Motor neuron (in vitro differentiated cells): ENCODE measurements at places on chromosomes 6 and 20.
A peak's percentile ranks its signal among the peaks of the same experiment; 100 is the strongest.

DNA sequence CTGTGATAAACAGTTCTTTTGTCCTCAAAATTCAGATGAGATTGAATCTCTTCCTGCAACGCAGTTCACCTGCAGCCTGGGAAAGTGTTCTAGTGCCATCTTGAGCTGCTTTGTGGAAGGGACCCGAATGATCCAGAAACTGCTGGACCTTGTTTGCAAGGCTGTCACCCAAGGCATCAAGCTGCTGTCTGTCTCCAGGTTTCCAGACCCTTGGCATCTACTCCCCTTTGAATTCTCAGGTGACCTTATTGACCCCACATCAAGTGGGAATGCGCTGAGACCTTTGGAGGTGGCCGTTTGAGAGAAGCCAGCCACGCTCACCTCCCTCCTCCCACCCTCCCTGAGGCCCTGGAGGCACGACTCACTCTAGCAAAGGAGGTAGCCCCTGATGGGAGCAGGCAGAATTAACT, 112.5 kb downstream of the EDN3 start:
- peak; percentile 44 for ATAC-seq

DNA sequence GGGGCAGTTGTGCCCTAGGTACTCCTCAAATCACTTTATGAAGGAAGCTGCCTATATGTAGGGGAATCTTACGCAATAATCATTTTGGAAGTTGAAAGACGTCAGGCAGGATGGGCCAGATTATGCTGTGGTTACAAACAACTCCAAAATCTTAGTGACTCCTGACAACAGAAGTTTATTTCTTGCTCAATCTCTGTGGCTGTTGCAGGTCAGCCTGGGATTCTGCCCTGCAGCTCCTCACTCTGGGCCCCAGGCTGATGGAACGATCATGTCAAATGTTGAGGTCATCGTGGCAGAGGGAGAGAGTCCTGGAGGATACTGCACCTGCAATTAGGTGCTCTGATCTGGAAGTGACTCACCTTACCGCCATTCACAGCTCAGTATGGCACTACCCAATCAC, 88.4 kb downstream of the ZDHHC14 start:
- ATAC-seq: no peak

GRCh38 chr6:157879873-157880254, 56.8 kb downstream of the SNX9 start:
- no peak for ATAC-seq

DNA sequence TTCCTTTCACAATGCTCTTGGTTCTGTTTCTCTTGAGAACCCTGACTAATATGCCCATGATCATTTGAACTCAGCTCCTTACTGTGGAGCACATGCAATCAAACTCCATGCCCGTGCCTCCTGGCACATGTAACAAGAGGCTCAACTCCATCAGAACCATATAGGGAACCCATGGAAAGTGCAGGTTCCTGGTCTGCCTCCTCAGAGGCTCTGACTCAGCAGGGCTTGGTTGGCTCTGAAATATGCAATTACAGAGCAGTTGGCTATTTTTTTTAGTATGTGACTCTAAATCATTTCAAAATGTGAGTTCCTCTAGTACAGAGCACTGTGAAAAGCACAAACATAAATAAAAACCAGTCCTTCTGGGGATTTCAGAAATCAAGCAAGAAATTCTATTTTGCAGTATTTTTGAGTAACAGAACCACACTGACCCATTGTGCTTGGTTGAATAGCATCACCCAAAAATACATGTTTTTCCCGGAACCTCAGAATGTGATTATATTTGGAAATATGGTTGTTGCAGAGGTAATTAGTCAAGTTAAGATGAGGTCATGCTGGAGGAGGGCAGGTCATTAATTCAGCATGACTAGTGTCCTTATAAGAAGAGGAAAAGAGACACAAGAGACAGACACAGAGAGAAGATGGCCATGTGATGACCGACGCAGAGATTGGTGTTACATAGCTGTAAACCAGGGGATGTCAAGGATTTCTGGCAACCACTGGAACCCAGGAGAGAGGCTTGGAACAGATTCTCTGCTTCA, 13.2 kb upstream of the MAP3K4 start:
- ATAC-seq: peak; percentile 65

- ATAC-seq: peak; percentile 65
Measured at GRCh38 chr6:153720732-153721131, 318.3 kb upstream of the OPRM1 start.

DNA sequence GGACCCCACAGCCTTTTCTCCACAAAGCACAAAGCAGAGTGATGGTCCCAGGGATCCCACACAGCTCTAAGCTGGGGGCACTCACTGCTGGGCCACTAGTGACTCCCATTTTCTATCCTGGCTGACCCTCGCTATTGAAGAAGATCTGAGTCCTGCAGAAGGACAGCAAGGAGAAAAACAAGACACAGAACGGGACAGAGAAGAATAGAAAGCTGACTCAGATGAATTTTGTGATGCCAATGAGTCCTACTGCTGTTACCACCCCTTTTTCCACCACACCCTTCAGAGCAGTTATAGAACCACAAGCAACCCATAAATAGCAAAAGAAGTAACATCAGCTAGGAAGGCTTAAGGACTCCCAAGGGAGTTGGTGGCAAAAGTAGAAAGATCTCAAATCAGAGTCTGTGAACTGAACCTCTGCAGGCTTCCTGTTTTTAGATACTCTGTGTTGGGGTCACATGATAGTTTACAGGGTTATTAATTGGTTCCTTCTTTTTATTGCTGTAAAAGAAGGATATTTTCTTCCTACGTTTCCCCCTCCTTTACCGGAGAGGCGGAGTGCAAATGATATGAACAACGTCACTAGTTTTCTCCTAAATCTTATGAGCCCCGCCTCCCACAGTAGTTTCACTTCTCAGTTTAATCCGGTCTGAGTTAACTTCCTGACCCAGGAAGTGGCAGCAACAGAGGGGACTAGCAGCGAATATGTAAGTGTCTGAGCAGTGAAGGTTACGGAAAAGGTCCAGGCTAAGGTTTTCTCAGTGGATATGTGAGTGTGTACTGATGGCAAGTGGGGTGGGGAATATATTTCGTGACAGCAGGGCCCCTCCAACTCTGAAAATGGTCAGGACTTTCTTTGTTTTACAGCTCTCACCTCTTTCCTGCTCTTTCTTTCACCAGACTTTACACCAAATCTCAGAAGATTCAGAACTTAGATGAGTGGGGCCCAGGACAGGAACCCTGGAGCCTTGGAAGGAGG, at the start of gene TRIM38:
TRIM38 (plus strand) TSS at position 654 of the 979 bp plus-strand sequence. CDS start 3,721 bp downstream, outside the sequence.
- ATAC-seq: peak; percentile 38

DNA sequence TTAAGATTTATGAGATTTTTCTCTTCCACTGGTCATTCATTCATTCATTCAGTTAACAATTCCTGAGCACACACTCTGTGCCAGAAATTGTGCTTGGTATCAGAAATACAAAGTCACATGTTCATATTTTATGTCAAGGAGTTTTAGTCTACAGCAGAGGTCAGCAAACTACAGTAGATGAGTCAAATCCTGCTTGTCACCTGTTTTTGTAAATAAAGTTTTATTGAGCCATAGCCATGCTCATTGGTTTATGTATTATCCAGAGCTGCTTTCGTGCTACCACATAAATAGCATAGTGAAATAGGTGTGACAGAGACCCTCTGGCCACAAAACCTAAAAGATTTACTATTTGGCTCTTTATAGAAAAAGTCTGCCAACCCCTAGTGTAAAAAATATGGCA, 46.8 kb downstream of the THEMIS start:
- no peak for ATAC-seq

DNA sequence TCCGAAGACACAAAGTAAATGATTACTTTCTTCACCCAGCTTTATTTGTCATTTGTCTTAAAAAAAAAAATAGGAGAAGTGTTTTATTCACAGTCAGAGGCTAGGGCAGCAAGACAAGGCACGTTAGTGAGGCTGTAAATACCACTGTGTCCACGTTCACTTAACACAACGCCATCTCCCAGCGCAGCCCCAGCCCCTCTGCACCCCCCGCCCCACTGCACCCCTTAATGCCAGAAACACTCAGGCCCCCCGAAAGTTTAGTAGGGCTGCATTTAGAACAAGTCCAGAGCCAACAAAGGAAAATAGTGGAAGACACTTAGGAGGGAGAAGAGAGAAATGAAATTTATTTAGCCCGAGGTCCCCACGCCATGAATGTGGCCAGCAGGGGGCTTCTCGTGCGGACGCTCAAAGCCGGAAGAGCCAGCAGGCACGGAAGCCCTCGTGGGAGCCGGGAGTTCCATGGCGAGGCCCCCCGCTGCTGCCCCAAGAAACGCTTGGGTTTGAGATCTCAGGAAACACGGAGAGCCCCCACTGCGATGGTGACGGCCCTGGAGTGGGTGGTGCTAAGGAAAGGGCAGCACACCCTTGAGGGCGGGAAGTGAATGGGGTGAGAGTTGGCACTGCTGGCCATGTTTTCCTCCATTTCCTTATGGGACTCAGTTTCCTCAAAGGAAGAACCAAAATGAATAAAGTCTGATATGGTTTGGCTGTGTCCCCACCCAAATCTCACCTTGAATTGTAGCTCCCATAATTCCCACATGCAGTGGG, 50.2 kb downstream of the IYD start:
- peak; percentile 54 for ATAC-seq

DNA sequence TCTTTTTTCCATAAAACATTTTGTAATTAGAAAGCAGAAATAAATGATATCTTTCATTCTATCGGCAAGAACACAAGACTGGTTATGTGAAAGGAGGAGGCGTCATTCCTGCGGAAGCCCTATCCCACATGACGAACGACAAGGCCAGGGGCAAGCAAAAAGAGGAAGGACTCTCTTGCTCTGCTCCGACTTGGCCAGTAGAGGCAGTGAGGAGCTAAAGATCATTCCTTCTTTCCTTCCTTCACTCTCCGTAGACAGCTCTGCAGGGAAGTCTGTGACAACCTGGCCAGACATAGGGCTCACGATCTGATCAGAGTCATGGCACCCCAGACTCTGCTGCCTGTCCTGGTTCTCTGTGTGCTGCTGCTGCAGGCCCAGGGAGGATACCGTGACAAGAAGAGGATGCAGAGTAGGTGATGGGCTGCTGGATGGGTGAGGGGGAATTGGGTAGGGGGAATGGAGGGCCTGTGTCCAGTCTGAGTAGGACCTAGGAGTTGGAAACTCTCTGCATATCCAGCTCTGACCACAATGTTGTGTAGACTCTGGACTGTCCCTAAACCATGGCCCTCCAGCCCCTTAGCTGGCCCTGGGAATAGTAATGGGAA, at the start of gene WFDC10A:
WFDC10A (plus strand) TSS at position 244 of the 605 bp plus-strand sequence; CDS start at position 319, 75 bp downstream.
- peak; percentile 100 for ATAC-seq

GRCh38 chr6:16196984-16197546, 41.3 kb upstream of the GMPR start:
- ATAC-seq: no peak

GRCh38 chr6:109055771-109056235, 38.8 kb downstream of the SESN1 start:
- ATAC-seq: no peak

- no peak for ATAC-seq
Measured at GRCh38 chr6:128493877-128494276, 26.5 kb downstream of the PTPRK start.

GRCh38 chr20:38147163-38147562, 17.9 kb downstream of the TGM2 start:
- ATAC-seq: no peak

DNA sequence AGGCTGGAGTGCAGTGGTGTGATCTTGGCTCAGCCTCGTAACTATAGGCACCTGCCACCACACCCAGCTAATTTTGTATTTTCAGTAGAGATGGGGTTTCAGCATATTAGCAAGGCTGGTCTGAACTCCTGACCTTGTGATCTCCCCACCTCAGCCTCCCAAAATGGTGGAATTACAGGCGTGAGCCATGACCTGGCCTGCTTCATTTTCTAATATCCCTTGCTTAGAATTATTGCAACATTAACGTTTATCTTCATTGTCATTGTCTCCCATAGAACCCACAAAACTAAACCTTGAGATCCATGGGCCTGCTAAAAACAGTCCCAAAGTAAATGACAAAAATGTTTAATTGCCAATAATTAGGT, 6.1 kb downstream of the EEF1A1 start:
- ATAC-seq: peak; percentile 2

GRCh38 chr6:166381733-166382499, 824 bp downstream of the MPC1 start:
- peak; percentile 9 for ATAC-seq

- ATAC-seq: no peak
Measured at GRCh38 chr20:48615871-48616270, 211.9 kb downstream of the PREX1 start.

GRCh38 chr6:155646443-155646842, 190.8 kb upstream of the NOX3 start:
- no peak for ATAC-seq

GRCh38 chr20:53837126-53837826, 233.1 kb downstream of the BCAS1 start:
- ATAC-seq: no peak

DNA sequence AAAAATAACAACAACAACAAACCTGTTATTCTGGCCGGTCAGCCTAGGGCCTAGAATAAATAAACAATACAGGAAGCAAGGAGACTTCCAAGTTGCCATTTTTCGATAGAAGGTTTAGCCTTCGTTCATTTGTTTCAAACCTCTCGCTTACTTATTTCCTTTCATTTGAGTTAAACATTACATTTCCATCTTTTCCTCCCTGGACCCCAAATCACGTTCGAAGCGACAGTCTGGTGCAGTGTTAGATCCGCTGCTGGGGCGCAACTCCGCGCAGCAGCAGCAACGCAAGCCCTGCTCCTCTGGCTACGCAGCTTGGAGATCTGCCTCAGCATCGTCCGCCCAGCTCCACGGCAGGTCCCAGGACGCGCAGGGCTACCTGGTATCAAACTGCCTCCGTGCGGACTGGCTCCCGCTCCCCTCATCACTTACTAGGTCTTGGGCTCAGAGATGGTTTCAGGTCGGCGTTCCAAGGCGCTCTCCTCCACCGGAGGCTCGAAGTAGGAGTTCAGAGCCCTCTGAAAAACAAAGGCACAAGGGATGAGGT, 530 bp downstream of the TDP2 start:
- peak; percentile 61 for ATAC-seq

DNA sequence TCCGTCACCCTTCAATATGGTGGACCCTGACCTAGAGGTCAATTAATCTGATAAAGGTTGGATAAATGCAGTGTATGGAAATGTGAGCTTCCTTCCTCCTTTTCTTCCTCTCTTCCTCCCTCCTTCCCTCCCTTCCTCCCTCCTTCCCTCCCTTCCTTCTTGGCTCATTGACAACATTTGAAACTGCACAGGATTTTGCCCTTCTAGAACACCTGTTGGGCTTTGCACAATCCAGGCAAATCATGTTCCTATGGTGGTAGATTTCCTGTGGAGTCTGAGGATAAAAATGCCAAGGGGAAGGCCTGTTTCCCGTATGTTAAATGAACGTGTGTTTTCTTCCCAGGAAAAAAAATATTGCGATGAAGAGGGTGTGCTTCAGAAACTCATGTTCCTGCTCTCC, 642.8 kb downstream of the EPM2A start:
- ATAC-seq: no peak
